T-helper 17 cell (primary cell): ENCODE measurements at places on chromosomes 12 and 14. TPM values are rescaled to one million over a fixed set of nuclear protein-coding genes. Genes with fewer than 3 reads are reported as not detected.

DNA sequence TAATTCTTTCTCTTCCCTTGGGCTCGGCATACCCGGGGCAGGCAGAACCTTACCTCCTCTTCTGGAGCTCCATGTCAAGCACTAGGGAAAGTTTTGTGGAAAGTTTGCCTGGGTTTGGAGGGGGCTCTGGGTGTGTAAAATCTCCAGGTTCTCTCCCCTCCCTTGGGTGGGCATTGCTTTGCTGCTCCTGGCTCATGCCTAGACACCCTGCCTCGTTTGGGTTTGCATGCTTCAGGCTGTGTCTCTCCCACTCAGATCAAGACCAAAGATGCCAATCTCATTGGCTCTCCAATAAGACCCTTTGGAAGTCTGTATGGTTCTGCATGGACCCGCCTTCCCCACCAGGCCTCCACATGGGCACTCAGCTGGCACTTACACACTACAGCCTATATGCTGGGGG is 6.2 kb upstream of the KRT2 start:
- no peak for DNase-seq

DNA sequence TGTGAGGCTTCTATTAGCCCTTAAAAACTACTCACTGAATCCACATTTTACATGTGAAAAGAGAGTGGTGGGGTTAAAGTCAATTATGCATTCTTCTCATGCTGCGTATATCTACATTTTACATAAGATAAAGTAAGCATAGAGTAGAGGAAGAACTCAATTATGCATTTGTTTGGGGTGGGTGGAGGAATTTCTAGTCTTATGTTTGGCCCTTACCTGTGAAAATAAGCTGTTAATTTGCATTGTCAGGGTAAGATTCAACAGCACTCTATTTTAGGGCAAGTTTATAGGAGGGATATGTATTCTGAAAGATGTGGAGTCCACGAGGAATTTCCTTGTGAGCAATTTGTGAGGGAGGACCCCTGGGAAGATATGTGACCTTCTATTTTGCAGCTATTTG is 30.9 kb upstream of the CAPRIN2 start:
- no peak for DNase-seq

DNA sequence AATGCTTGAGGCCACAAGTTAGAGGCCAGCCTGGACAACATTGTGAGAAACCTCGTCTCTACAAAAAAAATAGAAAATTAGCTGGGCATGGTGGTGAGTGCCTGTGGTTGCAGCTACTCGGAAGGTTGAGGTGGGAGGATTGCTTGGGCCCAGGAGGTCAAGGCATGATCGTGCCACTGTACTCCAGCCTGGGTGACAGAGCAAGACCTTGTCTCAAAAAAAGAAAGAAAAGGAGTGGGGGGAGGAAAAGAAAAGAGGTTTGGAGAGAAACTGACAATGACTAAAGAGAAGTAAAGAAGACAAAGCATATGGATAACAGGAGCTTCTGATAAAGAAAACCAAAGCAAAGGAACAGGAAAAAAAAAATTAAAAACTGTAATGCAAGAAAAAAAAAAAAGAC is 37.4 kb upstream of the SELPLG start:
- DNase-seq, result no peak

GRCh38 chr12:32777691-32778175 is 22.0 kb upstream of the YARS2 start:
- DNase-seq, result no peak

DNA sequence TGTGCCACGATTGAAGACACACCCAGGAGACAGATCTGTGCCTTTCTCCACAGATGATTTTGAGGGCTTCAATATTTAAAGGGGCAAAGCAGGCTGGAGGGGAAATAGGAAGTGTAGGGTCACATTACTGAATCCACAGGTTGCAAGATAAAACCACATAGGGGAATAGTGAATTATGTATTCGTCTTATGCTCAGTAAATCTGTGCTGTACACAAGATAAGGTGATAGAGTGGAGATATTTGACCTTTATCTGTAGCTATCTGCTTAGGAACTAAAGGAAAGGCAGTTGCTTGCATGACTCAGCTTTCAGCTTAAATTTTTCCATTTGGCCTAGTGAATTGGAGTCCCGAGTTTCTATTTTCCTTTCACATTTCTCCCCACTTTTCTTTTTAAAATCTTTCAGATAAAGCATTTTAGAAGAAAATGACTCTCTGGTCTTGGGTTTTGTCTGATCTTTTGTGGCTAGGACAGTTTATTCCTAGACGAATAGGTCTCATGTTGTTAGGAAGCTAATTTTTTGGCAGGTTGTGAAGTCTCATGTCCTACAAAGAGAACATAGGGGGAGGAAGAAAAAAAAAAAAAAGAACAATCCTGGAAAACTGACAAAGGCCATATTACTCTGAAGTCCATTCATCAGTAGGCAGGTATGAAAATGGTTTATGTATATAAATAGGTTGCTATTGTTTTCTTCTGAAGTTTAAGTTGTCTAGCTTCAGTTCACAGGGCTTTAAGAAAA is 55.4 kb downstream of the FBXO33 start:
- no peak for DNase-seq

NRL gene
- total RNA-seq, result 2.2 TPM

- DNase-seq, result no peak
Measured at GRCh38 chr14:50744231-50744630, 76.1 kb upstream of the SAV1 start.
